SW480 (cell line): ENCODE measurements at places on chromosomes 2 and 18.
A peak's percentile ranks its signal among the peaks of the same experiment; 100 is the strongest.

DNA sequence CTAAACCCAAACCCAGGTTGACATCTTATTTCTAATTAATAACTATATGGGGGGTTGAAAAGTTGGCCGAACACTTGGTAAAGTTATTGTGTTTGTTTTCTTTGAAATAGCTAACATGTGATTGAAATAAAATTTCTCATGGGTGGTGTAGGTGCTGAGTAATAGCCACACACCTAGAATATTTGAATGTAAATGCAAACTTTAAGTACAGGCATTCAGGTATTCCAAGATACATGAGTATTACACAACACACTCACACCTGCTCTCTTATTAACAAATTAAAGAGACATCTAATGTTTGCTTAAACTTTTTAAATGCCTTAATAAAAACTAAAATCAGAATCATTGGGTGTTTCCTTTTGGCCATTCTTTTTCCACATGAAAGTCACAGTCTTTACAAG lies 165.5 kb downstream of the EHBP1 start:
- DNase-seq, result peak; percentile 80

GRCh38 chr2:203740871-203741281 lies 34.4 kb downstream of the CD28 start:
- DNase-seq, result peak; percentile 28

DNA sequence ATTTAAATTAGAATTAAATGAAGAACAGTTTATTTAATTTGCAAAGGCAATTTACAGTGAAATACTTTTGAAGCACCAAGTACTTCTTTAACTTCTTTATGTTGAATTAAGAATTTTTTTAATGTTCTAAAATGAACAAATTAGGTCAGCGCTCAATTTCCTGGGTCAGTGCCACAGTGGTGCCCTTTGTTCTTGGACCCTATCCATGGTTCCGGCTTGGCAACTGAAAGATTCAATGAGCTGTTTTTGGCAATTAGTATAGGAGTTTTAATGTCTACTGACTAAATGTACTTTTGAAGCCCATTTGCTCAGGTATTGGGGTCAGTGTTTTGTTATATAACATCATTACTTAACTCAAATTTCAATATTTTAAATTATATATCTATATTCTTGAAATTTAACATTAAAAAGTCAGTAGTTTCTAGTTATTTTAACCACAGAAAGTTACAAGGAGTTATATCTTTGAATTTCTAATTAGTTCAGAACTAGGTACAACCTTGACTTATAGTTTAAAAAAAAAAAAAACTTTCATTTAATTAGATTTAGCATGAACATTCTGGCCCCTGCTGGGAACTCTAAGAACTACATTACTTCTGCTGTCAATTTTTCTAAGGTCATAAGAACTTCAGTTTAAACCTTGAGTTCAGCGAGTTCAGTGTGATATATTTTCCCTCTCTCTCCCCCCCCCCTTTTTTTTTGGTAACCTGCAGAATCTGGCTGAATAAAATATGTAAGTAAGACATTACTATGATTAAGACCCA lies 7.6 kb upstream of the MSTN start:
- peak; percentile 61 for DNase-seq

GRCh38 chr2:171879865-171880264 lies 14.2 kb downstream of the SLC25A12 start:
- DNase-seq, result no peak

GRCh38 chr2:209610631-209611030 lies 161.0 kb upstream of the UNC80 start:
- no peak for DNase-seq

GRCh38 chr2:211390536-211391188 lies 834.3 kb downstream of the CPS1 start:
- DNase-seq, result no peak

DNA sequence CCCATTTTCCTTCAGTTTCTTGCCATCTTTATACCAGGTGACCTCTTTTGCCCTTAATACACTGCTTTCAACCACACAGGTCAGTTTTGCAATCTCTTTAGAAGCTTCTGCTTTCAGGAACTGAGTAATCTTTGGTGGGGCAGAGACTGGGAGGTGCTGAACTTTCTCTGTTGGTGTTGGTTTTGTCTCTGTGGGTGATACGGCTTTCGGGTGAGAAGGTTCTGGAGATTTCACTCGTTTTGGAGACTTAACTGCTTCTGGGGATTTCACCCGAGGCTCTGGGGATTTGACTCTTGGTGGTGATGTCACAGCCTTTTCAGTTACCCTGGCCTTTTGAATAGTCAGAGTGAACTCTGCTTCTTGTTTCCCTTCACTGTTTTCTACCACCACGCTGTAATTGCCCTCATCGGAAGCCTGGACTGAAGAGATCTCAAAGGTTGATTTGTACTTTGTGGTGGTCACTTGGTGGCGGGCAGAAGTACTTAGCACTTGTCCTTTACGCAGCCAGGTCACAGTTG lies 50.4 kb downstream of the PLEKHA3 start:
- DNase-seq, result no peak

GRCh38 chr2:226934546-226935201 lies 98.8 kb downstream of the RHBDD1 start:
- no peak for DNase-seq

DNA sequence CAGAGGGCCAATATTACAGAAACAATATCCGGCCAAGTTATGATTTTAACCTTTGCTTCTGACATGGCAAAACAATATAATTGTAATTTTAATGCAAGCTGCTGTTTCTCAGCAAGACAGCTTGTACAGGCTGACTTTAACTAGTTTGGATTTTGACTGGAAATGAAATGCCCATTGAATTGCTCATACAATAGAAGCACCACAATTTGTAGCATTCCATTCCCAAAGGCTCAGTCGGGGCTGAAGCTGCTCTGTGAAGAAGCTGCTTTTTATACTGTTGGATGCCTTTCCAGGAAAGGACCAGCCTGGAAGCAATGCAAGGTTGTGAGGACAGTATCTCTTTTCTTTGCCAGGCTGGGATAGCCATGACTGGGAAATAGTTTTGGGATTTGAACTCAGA lies 677.0 kb upstream of the FANCL start:
- DNase-seq, result no peak

DNA sequence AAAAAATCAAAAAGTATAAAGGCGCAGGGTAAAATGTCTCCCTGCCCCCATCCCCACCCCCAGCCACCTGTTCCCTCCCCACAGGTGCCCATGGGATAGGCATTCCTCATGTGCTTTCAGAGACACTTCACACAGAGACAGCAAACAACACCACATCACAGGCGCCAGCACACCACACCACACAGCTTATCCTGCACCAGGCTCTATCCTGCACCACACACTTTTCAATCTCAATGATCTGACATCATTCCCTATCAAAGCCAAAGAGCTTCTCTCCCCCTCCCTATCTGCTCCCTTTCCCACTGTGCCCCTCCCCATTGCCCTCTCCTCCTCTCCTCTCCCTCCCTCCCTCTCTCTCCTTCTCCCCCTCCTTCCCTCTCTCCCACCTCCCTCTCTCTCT lies 15.5 kb downstream of the FAM178B start:
- DNase-seq, result peak; percentile 94

DNA sequence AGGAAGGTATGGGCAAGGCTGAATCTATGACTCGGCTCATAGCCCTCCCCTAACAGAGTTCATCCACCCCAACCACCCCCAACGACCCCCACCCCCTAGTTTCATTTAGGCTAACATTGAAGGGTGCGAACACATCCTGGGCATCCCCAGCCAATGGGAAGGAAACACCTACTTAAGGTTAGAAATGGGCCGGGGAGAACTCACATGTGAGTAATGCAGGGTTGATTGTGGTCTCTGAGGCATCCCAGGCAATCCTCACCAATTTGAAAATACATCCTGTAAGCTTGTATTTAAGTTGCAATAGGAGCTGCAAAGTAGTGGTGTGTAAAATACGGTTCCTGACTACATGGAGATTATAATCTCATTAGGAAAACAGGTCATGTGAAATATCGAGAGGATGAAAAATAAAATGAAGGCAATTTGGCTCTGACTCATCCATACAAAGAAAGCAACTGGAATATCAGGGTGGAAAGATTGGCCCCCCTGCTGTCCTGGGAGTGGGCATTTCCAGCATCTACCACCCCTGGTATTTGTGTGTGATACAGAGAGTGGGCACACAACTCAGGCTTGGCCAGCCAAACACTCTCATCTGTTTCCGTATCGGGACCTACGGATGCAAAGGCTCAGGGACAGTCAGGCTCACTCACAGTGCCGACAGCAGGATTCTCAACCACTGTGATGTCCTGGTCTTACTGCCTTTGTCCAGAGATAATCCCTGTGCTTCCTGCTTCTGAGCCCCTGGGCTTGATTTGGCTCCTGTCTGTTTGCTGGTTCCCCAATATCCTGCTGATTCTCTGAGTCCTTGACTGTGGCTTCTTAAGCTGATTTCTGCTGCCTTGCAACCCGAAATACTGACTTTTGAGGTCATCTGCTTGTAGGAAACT lies 90.0 kb upstream of the NCKAP5 start:
- no peak for DNase-seq

GRCh38 chr18:68662754-68663153 lies 52.2 kb downstream of the TMX3 start:
- DNase-seq, result no peak

GRCh38 chr2:234137400-234138014 lies 87.0 kb downstream of the SPP2 start:
- DNase-seq, result peak; percentile 44

DNA sequence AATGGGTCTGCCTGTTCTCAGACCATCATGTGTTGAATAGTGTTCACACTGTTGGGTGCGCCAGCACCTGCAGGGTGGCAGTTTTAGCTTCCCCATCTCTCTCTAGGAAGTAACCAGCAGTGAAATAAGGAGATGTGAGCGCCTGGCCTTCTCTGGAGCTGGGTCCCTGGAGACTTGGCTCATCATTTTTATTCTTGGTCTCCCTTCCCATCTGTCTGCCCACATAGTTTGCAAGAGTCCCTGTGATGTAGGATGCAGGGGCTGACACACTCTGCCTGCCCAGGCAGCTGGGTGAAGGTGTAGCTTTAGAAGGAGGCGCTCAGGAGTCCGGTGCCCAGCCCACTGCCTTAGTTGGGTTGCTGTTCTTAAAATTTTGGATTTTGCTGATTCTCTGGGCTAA lies 172.2 kb downstream of the LDLRAD4 start:
- no peak for DNase-seq

DNA sequence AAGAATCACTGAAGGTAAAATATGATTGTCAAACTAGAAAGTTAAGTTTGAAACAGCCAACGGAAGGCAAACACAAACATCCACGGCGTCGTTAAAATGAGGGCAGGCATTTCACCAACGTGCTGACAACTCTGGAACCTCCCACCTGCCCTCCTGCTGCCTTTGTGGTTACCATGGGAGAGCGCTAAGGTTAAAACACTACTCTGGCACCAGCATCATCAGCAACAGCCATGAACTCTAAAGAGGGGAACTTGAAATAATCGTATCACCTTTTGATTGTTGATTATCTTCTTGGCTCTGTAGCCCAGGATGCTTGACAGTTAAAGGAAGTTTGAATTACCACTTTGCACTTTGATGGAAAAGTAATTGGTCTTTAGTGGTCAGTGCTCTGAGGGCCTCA lies 34.7 kb downstream of the CYB5A start:
- DNase-seq, result no peak
